AML-193 (cell line): ENCODE measurements at places on chromosomes 5 and 9.

GRCh38 chr5:114830114-114830513, 339.6 kb downstream of the TRIM36 start:
- DNase-seq = no peak

DNA sequence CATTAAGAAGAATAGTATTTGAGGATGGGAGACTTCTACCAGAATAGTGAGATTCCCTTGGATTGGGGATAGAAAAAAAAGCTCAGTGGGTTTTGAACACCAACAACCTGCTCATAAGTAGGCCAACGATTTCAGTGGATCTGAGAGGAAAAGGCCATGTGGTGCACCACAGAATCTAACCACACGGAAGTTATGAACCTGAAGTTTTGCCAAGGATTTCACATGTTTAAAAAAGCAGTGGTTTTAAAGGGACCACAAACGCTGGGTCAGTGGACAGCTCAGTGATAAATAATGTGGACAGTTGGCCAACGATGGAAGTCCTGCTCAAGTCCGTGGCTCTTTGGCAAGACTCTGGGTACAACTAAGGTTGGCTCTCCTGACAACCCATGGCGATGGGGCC, 107.2 kb upstream of the TXNDC8 start:
- no peak for DNase-seq

DNA sequence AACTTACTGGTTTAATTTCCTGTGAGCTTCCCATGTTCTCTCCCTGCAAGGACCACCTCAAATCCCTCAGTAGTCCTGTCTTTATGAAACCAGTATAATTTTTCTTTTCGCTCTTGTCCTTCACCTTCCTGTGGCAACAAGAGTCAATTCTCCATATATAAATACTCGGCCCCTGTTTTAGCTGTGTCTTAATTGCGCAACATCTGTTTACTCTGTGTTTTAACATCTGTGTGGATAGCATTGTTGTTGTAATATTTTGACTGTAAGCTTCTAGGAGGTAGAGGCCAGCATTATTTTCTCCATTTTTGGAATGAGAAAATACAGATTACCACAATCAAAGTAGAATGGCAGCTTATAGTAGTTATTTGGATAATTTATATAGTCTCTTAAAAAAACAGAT, 30.2 kb upstream of the CDKN2B start:
- DNase-seq = no peak

GRCh38 chr5:154243736-154244135, 53.2 kb downstream of the GALNT10 start:
- no peak for DNase-seq

DNA sequence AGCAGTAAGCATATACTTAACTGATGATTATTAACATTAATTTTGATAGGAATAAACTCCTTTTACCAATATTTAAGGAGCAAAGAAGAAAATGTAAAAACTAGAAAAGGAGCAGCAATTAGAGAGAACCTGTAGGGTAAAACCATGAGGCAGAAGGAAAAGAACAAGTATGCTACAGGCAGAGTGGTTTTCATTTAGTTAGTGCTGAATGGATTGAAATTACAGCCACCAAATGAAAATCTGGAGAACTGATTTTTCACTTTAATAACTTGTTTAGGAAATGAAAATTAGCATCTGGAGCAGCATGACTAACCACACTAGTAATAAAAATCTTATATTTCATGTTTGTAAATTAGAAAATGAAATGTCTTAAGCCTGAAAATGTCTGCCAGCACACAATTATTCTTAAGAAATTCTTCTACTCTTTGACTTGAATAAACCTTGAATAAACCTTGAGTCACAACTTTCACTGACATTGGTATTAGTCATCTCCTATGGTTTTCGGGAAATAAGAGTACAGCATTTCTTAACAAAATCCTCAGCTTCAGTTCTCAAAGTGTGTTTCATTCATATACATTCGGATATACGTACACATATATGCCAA, 1504.9 kb upstream of the C9orf72 start:
- DNase-seq = no peak

- no peak for DNase-seq
Observed at GRCh38 chr9:11158063-11158462, 545.3 kb upstream of the PTPRD start.

DNA sequence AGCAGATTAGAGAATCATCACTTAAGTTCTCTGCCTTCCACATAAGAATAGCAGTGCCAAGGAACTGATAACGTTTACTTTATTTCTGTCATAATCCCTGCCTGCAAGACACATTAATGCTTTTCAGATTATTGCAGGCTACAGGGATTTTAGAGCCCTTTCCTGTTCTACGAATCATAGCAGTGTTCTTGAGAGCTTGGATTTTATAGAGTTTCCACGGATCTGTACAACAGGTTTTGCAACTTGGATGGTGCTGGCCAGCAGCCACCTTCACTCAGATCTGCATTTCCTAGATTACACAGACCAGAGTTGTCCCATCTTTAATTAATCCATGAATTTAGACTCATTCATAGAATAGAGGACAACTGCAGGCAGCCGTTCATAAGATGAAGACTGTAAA, 38.1 kb downstream of the SLC12A2 start:
- no peak for DNase-seq

DNA sequence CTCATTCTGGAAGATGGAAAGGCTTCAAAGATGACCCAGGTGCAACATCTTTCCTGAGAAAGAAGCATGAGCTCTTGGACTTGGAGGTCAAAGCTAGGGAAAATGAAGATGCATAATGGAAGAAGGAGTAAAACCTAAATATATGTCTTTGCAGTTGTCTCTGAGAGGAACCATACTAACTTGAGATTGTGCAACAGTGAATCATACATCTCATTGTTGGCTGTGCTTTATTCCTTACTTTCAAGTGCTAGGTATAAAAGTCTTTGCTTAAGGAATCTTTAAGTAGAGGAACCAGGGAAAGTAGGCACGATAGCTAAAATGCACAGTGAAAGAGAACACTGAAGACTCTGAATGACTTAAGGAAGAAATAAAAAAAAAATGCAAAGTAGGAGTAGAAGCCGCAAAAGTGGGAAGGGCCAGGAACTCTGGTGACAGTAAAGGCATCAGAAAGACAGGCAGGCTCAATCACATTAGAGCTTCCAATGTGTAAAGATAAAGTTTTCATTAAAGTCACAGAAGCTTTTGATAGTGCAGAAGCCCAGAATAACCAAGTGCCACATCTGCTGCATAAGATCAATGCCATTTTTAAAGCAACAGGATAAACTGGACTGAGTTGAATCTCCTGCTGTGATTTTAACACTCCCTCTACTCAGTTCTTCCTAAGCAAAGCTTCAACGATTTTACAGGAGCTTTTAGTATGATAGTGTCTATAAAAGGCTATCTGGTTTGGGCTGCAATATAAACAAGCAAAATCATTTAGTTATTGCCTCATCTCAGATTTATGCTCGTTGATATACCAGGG, 432.3 kb upstream of the EDIL3 start:
- no peak for DNase-seq

DNA sequence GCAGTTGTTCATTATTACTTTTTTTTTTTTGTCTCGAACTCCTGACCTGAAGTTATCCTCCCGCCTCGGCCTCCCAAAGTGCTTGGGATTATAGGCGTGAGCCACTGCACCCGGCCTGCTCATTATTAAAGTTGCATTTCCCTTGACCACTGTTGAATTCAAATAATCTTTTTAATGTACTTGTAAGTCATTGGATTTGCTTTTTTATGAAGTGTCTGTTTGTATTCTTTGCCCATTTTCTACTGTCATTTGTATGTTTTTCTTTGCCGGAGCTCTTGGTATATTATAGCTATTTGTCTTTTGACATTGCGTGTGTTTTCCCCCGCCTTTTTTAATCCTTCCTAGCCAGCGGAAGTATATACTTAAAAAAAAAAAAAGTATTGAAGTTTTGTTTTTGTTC, 22.0 kb downstream of the LRRTM2 start:
- no peak for DNase-seq

- DNase-seq = no peak
Observed at GRCh38 chr9:117095081-117095480, 319.8 kb downstream of the ASTN2 start.

- DNase-seq = no peak
Observed at GRCh38 chr9:86722706-86723075, 224.6 kb downstream of the GAS1 start.

DNA sequence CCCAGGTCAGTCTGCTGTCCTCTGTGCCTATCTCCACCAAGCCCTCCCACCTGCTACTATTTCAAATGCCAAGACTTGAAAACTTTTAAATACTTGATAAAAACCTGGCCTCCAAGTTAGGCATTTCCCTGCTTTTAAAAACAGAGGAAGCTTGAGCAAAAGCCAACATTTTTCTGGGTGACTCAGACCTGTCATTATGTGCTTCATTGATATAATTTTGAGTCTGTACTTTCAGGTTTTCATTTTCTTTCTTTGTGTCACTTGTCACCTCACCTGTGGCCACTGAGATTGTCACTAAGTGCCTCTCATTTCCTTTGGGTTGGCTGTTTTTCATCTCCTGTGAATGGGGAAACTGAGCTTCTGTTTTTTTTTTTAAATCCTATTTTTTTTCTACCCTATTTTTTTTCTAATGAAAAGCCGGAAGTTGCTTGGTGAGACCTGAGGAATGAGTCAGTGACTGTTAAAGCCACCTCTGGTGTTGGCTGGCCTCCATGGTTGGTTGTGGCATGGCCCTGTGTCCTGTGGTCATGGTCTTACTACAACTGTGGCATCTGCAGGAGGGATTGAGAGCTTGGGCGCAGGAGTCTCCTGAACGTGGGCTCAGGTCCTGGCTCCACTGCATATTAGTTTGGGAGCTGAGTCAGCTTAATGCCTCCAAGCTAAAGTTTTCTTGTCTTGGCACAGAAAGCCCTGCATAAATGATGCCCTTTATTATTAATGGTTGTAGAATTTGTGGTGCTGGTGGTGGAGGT, 56.7 kb downstream of the ARHGAP26 start:
- DNase-seq = peak; percentile 85

DNA sequence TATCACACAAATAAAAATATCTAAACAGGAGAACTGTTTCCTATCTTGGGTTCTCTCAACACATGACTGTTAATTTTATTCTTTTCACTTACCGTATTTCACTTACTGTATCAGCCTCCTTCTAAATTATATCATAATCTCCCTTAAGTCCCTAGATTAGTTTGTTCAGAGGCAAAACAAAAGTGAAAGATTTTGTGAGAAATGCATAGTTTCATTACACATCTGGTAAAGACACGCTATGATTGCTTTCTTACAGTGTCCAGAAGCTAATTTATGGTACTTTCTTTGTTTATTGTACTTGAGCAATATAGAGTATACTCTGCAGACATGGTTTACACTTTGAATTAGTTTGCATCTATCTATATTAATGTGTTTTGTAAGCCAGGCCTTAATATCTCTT, 159.7 kb upstream of the TLX3 start:
- DNase-seq = no peak

DNA sequence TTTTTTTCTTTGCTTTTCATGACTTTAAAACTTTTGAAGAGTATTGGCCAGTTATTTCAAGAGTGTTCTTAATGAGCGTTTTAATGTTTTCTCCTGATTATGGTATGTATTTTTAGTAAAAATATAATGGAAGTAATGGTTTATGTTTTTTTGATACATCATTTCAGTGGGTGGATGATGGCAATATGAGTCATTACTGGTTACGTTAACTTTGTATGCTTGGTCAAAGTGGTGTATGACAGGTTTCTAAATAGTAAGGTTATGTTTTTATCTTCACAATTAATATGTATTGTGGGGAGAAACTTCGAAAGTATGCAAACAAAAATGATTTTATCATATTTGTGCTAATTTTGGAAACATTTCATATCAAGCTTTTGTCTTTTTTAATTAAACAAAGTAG, 176.7 kb upstream of the PRDM9 start:
- DNase-seq = no peak

DNA sequence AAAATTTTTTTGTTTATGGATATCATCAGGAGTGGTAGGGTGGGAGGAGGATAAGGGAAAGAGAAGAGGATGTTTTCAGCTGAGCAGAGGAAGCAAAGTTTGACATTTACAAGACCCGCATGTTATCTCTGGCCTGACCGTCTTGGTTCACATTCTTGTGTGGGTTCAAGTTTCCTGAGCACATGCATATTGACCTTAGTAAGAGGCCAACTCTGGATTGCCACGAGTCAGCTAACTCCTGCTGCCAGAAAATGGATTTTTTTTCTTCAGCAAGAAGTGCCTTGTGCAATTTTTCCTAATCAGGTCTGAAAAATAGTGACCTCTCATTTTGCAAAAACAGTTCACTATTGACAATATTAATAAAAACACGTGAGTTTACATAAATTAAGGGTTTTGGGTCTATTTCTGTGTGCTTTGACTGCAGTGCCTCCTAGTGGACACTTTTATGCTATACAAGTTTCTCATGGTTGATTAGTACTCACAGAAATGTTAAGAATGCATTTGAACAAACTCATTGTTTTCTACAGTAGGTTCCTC, 27.1 kb upstream of the BASP1 start:
- peak; percentile 33 for DNase-seq

- DNase-seq = no peak
Observed at GRCh38 chr5:39284552-39284951, 65.2 kb upstream of the FYB1 start.

DNA sequence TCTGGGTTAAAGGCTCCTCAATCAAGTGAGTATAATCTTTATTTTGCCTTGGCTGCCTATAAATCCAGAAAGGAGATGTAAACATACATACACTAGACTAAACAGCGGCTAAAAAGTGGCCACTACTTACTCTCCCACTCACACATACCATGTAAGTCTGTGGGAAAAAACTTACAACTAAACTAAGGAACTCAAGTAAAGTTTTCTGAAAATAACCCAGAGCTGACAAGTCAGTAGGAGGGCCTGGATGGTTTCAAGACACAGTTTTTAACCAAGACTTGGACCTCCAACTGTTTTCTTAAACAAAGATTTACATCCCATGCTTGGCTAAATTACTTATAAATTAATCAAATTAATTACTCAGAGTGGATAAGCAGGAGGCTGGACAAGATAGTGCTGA, 64.5 kb downstream of the CEP120 start:
- DNase-seq = no peak

DNA sequence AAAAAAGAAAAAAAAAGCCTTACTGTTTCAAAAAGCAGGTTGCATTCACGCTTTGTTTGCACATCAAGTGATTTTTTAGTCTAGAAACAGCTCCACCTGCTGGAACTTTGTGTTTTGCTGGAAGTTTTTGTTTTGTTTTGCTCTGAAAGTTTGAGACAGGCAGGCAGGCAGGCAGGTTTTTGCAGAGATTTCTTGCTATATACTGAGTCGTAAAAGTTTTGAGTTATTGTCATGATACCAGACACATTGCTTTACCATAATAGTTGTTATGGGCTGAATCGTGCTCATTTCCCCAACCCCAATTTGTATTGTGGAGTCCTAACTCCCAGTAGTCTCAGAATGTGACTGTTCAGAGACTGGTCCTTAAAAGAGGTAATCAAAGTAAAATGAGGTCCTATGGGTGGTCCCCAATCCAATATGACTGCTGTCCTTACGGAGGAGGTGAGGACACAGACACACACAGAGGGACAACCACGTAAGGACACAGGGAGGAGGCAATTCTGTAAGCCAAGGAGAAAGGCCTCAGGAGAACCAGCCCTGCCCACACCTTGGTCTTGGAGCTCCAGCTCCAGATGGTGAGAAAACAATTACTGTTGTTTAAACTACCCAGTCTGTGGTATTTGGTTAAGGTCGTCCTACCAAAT, 20.9 kb downstream of the OR2Y1 start:
- peak; percentile 13 for DNase-seq
